Stimulated activated CD4-positive, alpha-beta T cell treated with anti-CD3 and anti-CD28 coated beads, Interleukin-1b, Interleukin-23, amount 100 ng/mL, for 1 hour (primary cell): ENCODE measurements at places on chromosomes 5 and 9.

DNA sequence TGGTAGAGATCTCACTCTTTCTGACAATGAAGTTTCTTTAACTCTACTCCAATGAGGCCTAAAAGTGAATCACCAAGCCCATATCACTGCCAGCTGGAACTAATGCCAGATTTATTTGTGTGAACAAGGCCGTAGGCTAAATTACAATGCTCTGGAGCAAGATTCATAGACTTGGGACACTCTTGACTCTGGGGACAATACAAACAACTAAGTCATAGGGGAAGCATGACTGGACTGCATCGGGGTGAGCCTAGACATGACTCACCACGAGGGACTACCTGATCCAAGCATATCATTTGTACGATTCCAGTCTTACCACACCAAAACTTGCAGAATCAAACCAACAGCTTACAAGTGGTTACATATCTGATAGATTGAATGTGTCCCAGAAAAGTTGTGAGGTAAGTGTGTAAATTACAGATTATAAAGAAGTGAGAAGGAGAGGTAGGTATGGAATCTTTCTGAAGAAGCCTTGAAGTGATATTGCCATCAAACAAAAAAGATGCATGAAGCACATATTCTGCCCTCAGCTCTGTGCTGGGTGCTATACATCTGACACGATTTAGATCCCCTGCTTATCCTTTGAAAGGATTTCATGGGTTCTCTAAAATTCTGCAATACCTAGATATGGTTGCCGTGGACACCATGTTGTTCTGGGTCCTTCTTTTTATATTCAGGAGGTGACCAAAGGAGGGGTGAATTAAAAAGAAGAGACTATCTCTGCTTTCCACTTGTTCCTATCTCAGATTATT is 199.3 kb upstream of the PDE4D start:
- no peak for DNase-seq

GRCh38 chr5:80763873-80764647 is 109.3 kb upstream of the DHFR start:
- no peak for DNase-seq

DNA sequence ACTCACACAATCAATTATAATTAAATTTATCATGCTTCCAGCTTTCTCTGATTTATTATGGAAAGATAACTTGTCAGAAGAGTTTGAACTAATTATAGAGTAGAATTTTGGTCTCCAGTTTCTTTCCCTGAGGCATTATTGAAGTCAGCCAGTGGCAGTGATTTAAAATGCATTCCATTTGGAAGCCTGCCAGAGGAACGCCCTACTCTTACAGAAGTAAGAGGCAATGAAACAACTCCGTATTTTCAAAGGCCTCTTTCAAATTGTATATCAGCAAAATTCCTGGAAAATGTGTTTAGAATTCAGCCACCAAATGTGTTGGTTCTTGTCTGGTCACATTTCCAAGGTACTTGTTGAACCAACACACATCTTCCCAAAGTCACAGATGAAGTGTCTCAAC is 640.9 kb downstream of the SEMA5A start:
- no peak for DNase-seq

GRCh38 chr9:72635197-72635596 is 113.8 kb downstream of the TMC1 start:
- DNase-seq: no peak

DNA sequence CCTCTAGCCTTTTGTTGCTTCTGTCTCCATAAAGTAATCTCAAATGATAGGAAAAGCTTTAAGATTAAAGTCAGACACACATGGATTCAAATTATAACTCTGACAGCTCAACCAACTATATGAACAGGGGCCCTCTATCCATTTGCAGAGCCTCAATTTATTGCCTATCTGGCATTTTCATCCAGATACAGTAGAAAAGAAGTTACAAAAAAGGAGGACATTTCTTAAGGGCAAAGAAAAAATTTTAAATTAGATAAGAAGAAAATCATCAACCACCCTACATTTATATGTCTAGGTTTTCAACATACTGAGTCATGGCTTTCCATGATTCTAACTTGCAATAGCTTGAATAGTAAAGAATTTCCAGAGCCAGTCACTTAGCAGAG is 567.2 kb downstream of the CAAP1 start:
- no peak for DNase-seq

- DNase-seq: no peak
These were observed 140.7 kb downstream of the MTX3 start for GRCh38 chr5:79850316-79850822.

GRCh38 chr9:4555236-4555635 is 65.0 kb downstream of the SLC1A1 start:
- DNase-seq: no peak

DNA sequence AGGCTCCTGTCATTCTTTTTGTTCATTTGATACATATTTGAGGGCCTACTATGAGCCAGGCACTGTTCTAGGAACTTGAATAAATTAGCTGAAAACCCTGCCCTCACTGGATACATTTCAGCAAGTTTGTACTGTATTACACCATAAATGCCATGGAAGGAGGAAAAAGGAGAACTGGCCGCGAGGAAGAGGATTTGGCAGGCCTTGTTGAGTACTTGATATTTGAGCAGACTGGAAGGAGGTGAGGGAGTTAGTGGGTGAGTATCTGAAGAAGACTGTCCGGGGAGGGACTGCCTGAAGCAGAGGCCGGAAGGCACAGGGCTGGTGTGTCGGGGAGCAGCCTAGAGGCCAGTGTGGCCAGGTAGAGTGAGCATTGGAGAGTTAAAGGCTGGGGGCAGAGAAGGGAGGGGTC is 4.5 kb downstream of the SNX30 start:
- DNase-seq: no peak

- DNase-seq: no peak
These were observed 94.0 kb downstream of the RAPGEF6 start for GRCh38 chr5:131541071-131541470.

GRCh38 chr5:31404325-31404724 is 127.6 kb downstream of the DROSHA start:
- DNase-seq: no peak

GRCh38 chr5:94459915-94460314 is 158.5 kb downstream of the KIAA0825 start:
- no peak for DNase-seq

- DNase-seq: no peak
These were observed 29.7 kb downstream of the TEX10 start for GRCh38 chr9:100322954-100323536.

- DNase-seq: no peak
These were observed 309.9 kb upstream of the ST8SIA4 start for GRCh38 chr5:101212942-101213514.

GRCh38 chr5:144361406-144361805 is 190.7 kb downstream of the KCTD16 start:
- no peak for DNase-seq

- no peak for DNase-seq
These were observed 760 bp upstream of the MAN1B1 start for GRCh38 chr9:137085920-137086530.

GRCh38 chr9:129640086-129640870 is 1.7 kb downstream of the ASB6 start:
- no peak for DNase-seq

DNA sequence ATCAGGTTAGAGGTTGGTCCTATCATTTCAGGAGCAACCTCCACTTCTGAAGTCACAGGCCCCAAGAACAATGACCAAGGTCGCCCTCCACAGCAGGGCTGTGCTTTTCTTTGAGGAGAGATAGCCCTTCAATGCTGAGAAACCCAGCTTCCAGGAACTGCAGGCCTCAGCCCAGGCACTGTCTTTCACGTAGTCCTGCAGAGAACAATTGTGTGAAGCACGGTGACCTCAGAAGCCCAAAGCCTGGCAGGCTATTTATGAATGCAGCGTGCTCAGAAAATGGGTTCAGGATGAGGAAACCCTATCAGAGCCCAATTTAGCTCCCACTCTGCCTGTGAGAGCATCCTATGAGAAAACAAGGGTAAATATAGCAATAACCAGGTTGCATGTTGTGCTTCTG is 388.3 kb downstream of the PLK2 start:
- no peak for DNase-seq

DNA sequence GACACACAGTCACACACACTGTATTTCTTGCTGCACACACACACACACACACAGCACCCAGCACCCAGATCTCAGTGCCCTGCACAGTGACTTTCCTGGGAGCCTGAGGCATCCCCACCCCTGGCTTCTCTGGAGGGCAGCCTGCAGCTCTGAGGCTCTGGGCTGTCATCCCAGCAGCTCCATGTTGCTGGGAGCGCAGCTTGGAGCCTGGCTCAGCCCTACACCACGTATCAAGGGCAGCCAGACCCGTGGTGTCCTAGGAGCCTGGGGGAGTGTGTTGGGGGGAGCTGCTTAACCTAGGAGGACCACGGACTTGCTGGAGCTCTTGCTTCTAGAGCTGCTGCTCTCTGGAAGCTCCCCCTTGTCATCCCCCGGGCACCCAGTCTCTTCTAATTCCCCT is 5.2 kb downstream of the IER5L start:
- DNase-seq: no peak

DNA sequence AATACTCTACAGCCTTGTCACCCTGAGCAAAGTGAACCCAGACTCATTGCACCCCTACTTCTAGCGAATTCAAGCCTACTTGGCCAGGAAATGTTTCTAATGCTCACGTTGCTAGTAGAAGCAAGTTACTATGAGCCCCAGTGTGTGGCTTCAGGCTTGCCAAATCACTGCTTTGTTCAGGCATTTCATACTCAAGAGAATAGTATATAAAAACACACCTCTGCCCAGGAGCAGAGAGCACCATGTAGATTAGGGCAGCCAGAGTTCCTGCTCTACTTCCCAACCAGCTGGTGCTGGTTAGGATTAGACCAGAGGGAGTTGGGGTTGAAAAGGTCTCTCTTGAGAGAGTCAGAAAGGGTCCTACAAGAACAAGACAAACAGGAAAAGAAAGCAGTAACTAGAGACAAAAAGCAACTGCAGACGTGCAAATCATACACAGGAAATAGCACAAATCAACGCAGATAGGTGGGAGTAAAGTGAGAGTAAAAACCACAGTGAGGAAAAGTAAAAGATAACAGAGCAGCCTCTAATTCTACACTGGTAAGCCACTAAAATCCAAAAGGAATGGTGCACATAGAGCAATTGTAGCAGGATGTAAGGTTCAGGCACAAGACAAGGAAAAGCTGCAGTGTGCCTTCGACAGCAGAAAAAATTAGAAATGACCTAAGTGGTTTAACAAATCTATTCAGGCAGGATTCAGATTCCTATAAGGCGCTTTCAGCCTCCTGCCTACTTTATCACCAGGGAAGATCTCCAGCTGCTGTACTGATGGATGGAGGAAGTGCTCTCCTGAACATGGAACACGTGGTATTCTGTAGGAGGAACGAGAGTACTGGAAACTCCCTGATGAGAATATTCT is 49.6 kb upstream of the KIF2A start:
- no peak for DNase-seq

DNA sequence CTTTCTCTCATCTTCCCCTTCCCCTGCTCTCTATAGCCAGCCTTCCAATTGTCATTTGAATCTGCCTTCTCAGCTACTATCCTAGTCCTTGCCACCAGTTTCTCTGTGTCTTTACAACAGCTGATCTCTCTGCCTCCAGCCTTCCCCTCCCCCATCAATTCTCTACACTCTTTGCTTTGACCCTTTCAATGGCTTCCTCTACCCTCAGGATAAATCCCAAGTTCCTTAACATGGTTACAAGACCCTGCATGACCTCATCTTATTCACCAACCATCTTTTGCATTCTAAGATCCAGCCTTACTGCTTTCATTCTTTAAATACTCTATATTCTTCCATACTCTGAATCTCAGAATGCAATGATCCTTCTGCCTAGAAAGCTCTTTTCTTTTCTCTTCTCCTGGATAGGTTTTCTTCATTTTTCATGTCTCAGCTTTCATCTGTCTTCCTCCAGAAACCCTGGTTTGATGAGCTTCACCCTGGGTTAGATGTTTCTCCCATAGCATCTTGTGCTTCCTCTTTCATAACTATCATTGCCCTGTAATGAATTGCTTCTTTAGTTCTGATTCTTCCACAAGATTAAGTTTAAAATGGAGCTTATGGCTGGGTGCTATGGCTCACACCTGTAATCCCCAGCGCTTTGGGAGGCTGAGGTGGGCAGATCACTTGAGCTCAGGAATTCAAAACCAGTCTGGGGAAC is 58.6 kb upstream of the ZSWIM6 start:
- no peak for DNase-seq

DNA sequence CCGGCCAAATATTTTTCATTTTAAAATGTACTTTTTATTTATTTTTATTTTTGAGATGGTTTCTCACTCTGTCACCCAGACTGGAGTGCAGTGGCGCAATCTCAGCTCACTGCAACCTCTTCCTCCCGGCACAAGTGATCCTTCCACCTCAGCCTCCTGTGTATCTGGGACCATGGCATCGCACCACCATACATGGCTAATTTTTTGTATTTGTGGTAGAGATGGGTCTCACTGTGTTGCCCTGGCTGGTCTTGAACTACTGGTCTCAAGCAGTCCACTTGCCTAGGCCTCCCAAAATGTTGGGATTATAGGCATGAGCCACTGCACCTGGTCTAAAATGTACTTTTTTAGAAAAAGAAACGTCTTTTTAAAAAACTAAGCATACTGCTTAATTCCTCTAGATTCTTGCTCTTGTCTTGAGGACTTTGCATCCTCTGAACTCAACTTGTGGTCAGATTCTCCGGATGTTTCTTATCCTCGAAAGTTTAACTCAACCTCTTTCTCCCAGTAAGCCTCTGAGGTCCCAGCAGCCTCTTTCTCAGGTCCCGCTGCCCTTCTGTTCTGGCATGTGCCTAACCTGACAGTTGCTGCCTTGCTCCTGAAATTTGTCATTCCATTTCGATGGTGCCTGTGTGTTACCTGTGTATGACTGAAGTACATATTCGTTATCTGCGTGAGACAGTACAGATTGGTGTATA is 63.0 kb downstream of the TRIO start:
- DNase-seq: no peak

- DNase-seq: no peak
These were observed 135.2 kb upstream of the HMHB1 start for GRCh38 chr5:143676802-143677201.

- DNase-seq: no peak
These were observed 131.0 kb upstream of the VCAN start for GRCh38 chr5:83340511-83340918.

GRCh38 chr9:130433168-130433946 is 11.4 kb upstream of the ASS1 start:
- no peak for DNase-seq

GRCh38 chr5:139671096-139671841 is 23.1 kb downstream of the CXXC5 start:
- DNase-seq: no peak

- DNase-seq: no peak
These were observed 224.8 kb upstream of the SEMA6A start for GRCh38 chr5:116799401-116799800.

DNA sequence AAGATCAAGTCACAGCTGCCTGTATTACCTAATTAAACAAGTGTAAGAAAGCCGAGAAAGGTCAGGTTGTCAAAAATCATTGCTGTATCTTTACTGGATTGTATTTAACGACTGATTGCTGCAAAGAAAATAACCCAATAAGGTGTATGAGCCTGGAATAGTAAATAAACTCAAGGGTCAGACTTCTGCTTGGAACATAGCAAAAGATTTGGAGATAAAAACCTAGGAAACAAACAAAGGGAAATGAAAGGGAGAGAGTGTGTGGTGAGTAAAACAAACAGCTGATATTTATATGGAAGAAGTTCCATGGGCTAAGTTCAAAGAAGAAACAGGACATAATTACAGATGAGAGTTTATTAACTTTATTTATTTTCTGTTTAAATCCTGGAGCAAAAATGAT is 354.0 kb downstream of the TLR4 start:
- no peak for DNase-seq
